ENCODE measurements at places on chromosomes 13 and 19. TPM values are rescaled to one million over a fixed set of nuclear protein-coding genes. Genes with fewer than 3 reads are reported as not detected.

Gene QPCTL
- 9.6 TPM for polyA plus RNA-seq

Gene EPS8L1
- polyA plus RNA-seq = 56.7 TPM

Gene HNRNPA1L2
- polyA plus RNA-seq = 34.7 TPM

Gene SIAH3
- polyA plus RNA-seq = 1.2 TPM

Gene PLIN5
- 5.3 TPM for polyA plus RNA-seq

Gene NAPA
- polyA plus RNA-seq = 150 TPM

Gene GDF15
- polyA plus RNA-seq = 4.2 TPM

Gene DNMT1
- polyA plus RNA-seq = 160 TPM

Gene EID2
- polyA plus RNA-seq = 21.3 TPM

Gene KCNN4
- 1.6 TPM for polyA plus RNA-seq

Gene NCR1
- 0.37 TPM for polyA plus RNA-seq

Gene PRDX2
- 274 TPM for polyA plus RNA-seq

Gene FAAP24
- polyA plus RNA-seq = 3.6 TPM

Gene CD33
- polyA plus RNA-seq = 3.0 TPM

Gene ANGPTL8
- polyA plus RNA-seq = 0.62 TPM

Gene CLC
- polyA plus RNA-seq = 3.0 TPM

Gene PCDH17
- 21.1 TPM for polyA plus RNA-seq

Gene ANKLE1
- 1.5 TPM for polyA plus RNA-seq

Gene KL
- 58.3 TPM for polyA plus RNA-seq

Gene ZNF586
- polyA plus RNA-seq = 33.8 TPM

Gene RNF113B
- polyA plus RNA-seq = not detected

Gene N4BP2L1
- polyA plus RNA-seq = 29.9 TPM

Gene LAIR1
- 3.2 TPM for polyA plus RNA-seq

Gene ZSCAN4
- polyA plus RNA-seq = 0.17 TPM

Gene SIGLEC8
- polyA plus RNA-seq = 0.07 TPM

Gene LIM2
- polyA plus RNA-seq = 0.18 TPM

Gene IZUMO4
- polyA plus RNA-seq = 6.2 TPM

Gene KCNN1
- polyA plus RNA-seq = 5.6 TPM

Gene SPINT2
- polyA plus RNA-seq = 274 TPM

Gene ARHGAP33
- polyA plus RNA-seq = 27.3 TPM

Gene ARHGAP35
- 51.4 TPM for polyA plus RNA-seq

Gene CCDC8
- polyA plus RNA-seq = 45.2 TPM

Gene CYP2A6
- polyA plus RNA-seq = 0.35 TPM

Gene CEACAM4
- not detected for polyA plus RNA-seq

Gene RNF17
- polyA plus RNA-seq = 0.22 TPM

Gene RETN
- 0.40 TPM for polyA plus RNA-seq

Gene ZNF573
- polyA plus RNA-seq = 20.9 TPM

Gene S1PR2
- 11.9 TPM for polyA plus RNA-seq

Gene YJEFN3
- 11.6 TPM for polyA plus RNA-seq

Gene ZNF613
- 15.0 TPM for polyA plus RNA-seq

Gene RAP2A
- polyA plus RNA-seq = 43.9 TPM

Gene NECTIN2
- 139 TPM for polyA plus RNA-seq

Gene KLK2
- 0.27 TPM for polyA plus RNA-seq

Gene TMPRSS9
- 0.60 TPM for polyA plus RNA-seq

Gene CD209
- 1.4 TPM for polyA plus RNA-seq

Gene OR7D2
- polyA plus RNA-seq = 0.10 TPM

Gene TLE6
- 8.6 TPM for polyA plus RNA-seq

Gene RGL3
- 99.4 TPM for polyA plus RNA-seq

Gene ZNF525
- polyA plus RNA-seq = 19.1 TPM

Gene BRCA2
- polyA plus RNA-seq = 17.6 TPM

Gene DMRTC2
- not detected for polyA plus RNA-seq

Gene ACP5
- 10.0 TPM for polyA plus RNA-seq

Gene CYP4F12
- 1.1 TPM for polyA plus RNA-seq

Gene PSG6
- not detected for polyA plus RNA-seq
